Hypothalamus (tissue), 51 donors: ENCODE measurements at places on chromosomes 1 and 21.

GRCh38 chr21:42736646-42737350, 83.4 kb downstream of the PDE9A start:
- no peak for DNase-seq

DNA sequence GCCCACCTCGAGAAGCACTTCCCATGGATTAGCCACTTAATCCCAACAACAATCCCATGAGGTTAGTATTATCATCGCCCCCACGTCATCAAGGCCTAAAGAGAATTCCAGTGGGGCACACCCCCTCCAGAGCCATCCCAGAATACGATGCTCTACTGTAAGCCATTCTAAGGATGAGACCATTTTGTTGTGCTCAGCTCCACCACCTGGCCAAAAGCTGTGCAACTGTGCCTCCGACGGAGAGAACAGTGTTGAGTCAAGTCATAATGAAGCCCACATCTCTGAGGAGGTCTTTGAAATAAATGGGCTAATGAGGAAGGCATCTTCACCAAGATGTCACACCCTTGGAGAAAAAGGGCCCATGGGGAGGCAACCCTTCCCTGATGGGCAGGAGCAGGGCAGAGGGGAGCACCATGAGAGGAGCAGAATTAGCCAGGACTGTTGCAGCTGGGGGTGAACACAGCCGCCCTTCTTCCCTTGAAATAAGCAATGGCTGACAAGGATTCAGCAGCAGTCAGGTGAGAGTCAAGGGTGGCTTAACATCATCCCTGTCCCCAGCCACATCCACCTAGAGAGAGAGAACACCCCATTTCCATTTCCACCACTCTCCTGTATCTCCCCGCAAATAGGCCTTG, 14.6 kb downstream of the SYF2 start:
- DNase-seq: no peak

DNA sequence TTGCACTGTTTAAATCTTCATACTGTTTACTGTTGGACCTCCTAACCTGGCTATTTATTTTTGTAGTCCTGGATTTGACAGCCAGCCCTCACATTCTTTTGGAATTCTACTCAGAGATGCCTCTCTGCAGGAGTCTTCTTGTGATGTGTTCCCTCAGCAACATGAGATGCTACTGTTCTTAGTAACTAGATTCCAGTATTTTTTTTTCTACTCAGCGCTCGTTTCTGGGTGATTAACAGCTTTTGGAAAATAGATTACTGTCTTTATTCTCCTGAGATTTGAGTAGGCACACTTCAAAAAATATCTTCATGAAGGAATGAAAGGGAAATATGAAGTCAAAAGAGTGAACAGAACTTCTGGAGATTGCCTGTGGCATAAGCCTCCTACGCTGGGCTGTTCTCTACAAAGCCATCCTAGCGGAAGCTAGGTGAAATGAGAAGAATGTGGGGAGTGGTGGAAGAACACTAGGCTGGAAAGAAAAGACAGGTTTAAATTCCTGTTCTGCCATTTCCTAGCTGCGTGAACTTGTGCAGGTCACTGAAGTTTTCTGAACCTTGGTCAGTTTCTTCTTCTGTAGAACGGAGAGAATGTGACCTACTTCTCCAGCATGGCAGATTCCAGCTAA, 75.9 kb downstream of the LRRC8C start:
- no peak for DNase-seq

DNA sequence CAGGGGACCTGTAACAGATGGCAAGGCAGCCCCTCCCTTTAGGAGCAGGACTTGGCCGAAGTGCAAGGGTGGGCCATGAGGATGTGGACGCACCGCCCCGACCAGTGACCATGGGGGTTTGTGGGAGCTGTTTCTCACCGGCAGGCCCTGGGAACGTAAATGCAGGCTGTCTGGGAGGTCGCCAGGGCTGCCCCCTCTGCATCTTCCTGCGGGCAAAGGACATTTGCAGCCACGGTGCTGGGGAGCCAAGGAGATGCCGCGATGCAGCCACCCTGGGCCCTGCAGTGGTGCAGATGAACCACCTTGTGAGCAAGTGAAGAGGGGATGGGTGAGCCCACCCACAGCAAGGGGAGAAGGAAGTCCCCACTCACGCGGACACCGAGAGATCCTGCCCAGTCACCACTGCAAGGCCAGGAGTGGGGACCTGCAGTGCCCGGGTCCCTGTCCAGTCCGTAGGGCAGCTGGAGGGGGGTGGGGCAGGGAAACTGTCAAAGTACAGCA, 121.1 kb downstream of the SIK1 start:
- DNase-seq: no peak

DNA sequence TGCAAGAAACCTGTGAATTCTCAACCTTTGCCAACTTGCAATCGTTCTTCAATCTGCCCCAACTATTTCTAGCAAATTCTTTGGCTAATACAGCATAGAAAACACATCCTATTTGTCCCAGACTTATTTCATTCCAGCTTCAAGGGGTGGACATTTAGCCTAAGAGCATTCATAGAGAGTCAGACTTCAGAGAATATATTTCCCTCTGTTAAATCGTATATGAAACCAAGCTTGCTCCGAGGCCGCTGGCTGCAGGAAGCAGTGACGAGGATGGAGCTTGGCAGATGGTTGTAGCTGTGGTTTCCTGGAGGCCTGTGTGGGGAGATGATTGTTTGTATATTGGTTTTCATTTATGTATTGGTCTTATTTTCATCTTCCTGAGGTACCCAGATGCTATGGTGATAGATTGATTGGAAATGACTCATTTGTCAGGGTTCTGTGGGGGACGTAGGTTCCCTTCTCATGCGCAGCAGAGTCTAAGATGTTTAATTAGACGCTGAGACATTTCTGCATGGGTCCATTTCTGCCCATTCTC, 26.1 kb downstream of the MAN1C1 start:
- DNase-seq: no peak
